ENCODE measurements at places on chromosomes 11 and 22.

- no peak for DNase-seq
Measured at GRCh38 chr11:80873310-80873999, 1432.6 kb upstream of the TENM4 start.

DNA sequence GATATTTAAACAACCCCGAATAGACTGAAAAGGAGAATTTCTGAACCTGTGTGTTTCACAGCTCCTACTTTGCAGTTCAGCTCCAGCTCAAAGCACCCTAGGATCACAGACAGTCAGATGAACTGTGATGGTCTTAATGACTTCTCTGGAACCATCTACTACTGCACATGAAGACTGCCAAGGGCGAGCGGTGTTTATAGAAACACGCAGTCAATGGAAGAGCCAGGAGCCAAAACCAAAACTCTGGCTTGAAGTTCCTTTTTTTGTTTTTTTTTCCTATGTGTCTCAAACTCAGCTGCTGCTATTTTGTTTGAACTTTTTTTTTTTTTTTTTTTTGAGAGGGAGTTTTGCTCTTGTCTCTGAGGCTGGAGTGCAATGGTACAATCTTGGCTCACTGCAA is 382.6 kb upstream of the SYN3 start:
- no peak for DNase-seq

GRCh38 chr11:132244846-132245245 is 874.4 kb downstream of the NTM start:
- DNase-seq: no peak

- DNase-seq: no peak
Measured at GRCh38 chr22:22863001-22863400, 24.6 kb upstream of the IGLL5 start.

DNA sequence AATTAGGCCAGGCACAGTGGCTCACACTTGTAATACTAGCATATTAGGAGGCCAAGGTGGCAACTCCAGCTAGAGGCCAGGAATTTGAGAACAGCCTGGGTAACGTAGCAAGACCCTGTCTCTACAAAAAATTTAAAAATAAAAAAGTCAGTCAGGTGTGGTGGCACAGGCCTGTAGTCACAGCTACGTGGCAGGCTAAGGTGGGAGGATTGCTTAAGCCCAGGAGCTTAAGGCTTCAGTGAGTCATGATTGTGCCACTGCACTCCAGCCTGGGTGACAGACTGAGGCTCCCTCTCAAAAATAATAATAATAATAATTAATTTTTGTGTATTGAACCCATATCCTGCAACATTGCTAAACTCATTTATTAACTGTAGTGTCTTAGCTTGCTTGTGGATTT is 15.3 kb upstream of the TRIM29 start:
- DNase-seq: no peak

DNA sequence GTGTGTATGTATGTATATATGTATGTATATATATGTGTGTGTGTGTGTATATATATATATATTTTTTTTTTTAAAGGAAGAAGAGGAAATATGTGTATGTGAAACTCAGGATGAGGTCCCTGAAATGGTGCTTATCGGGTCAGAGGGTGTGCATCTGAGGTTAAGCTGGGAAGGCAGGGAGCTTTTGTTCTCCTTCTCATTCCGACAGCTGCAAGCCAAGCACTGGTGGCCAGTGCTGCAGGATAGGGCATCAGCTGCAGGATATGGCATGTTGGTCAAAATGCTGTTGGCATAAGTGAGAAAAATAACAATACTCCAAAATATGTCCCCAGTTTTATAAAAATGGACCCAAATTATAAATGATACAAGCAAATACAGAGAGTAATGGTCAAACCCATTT is 7.4 kb downstream of the SNRPD3 start:
- no peak for DNase-seq

Measured in HFFc6 (cell line).